ENCODE measurements at places on chromosomes 5 and 9. TPM values are rescaled to one million over a fixed set of nuclear protein-coding genes. Genes with fewer than 3 reads are reported as not detected.

DNA sequence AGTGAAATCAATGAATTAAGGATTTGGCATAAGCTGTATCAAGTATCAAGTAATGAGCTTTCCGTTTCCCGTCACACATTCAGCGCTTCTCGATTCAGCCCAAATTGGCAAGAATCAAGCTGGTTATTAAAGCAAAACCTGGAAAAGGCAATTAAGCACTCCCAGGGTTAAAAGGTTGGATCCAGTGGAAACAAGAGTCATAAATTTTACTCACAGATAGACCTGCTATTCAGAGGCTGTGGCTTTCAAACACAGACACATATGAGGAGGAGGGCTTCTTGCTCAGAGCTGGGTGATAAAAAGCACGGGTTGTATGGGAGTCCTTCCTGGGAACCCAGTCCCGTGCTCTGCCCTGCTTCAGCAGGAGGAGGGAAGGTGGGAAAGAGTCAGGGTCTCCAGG lies 112.3 kb upstream of the CXCL14 start:
- peaks cover 7% of the 10 kb centered on the region for H3K4me1 ChIP-seq
- no peak for DNase-seq
- no peak overlapping the region for H3K4me3 ChIP-seq

Gene POLE3
- polyA plus RNA-seq: 39.1 TPM

DNA sequence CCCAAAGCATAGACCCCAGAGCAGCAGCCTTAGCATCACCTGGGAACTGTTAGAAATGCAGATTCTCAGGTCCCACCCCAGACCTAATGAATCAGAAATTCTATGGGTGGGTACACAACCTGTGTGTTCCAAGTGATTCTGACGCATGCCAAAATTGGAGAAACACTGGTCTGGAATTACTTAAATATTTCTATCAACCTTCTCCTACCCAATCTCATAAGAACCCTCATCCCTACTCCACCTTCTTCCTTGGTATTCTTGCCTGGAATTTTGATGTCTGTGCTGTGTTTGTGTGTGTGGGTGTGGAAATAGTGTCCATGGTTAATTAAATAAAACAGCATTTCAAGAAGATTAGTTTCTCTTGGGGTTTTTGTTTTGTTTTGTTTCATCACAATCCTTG lies 111.8 kb downstream of the CEMIP2 start:
- no peak overlapping the region for H3K27ac ChIP-seq
- no peak overlapping the region for H3K4me3 ChIP-seq
- DNase-seq: no peak
- H3K27me3 ChIP-seq: no peaks in the 10 kb centered on the region

Gene RECK
- polyA plus RNA-seq: 4.7 TPM
